Dorsolateral prefrontal cortex (tissue), 122 donors: ENCODE measurements at places on chromosomes 12 and 14.

DNA sequence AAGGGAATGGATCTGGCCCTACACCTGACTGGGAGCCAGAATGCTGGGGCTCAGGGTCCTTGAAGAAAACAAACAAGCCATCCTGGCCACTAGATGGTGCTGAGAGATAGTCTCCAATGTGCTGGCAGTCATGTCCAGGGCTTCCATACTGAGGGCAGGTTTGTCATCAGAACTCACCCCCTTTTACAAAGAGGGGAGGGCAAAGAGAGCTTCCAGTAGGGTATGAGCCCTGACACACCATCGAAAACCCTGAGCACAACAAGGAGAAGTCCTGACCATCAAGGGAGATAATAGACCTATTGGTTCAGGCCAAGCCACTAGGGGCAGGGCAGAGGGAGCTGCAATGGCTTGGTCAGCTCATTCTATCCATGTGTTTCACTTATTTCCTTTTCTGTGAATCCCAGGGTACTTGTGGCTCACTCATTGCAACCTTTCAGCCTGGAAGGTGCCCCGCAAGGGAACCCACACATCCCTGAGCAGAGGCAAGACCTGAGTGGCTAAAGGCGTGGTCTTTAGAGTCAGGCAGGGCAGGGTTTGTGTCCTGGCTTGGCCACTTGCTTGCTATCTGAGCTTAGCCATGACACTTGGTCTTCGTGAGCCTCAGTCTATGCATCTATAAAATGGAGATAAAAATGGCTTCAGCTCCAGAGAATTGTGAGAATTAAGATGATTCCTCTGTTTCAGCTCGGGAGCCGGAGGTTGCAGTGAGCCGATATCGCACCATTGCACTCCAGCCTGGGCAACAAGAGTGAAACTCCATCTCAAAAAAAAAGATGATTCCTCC is 6.2 kb upstream of the PLEKHH1 start:
- peak; percentile 53 for DNase-seq

DNA sequence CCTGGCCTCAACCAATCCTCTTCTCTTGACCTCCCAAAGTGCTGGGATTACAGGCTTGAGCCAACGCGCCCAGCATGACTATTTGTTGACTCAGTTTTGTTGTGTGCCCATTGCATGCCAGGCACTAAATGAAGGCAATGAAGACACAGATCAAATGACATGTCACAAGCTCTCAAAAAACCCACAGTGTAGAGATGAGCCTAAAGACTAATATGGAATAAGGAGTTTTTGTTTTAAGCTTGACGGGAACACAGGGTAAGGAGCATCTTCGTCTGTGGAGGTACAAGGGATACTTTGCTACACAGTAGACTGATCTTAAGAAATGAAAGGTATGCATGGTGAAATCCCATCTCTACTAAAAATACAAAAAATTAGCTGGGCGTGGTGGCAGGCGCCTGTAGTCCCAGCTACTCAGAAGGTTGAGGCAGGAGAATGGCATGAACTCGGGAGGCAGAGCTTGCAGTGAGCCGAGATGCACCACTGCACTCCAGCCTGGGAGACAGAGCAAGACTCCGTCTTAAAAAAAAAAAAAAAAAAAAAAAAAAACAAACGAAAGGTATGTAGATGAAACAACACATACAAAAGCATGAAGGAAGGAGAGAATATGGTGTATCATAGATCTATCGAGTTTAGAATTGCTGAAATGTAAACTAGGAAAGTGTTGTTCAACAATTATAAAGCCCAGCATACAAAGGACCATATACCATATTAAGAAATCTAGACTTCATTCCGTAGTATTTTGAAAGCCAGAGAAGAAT is 122.1 kb upstream of the PTPRB start:
- no peak for DNase-seq

DNA sequence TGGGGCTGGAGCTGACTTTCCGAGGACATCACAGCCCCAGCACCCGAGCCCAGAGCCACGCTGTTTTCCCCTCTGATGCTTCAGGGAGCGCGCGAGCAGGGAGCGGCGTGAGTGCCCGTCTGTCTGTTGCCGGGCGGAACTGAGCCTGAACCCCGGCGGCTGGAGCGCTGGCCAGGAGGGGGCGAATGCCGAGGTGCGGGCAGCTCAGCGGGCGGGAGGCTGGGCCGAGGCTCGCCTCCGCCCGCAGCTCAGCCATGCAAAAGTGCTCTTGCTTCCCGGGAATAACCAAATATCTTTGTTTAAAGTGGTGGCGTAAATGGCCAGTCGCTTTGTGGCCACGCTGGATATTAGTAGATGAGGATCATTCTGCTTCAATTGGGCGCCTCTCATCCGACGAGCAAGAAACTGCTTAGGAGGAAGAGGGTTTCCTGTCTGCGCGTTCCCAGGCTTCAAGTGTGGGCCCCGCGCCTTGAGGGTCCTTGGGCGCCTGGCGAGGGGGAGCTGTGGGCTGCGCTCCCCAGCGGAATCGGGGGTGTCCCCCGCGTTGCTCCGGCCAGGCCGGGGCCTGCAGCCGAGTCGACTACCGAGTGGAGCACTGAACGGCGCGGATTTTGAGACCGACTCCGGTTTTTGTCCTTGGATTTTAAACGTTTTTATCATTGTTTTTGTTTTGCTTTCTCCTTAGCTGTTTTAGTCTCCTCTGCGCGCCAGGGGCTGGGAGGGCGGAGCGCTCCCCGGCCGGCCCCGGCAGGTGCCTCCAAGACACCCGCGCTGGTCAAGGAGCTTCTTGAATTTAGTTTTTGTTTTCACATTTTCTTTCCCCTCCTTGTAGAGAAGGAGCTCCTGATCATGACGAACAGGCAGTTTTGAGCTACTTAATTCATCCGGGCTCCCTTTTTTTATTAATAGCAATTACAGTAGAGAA is 831 bp upstream of the NKX2-1 start:
- DNase-seq = no peak

DNA sequence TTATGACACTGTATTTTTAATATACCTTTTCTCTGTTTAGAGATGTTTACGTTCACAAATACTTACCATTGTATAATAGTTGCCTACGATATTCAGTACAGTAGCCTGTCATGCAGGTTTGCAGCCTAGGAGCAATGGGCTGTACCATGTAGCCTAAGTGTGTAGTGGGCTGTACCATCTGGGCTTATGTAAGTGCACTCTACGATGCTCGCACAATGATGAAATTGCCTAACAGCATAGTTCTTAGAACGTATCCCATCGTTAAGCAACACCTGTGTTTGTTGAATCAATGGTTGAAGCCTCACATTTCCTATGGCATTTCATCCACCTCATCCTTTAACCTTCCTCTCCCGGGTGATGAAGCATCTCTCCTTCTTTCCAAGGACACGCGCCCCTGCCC is 12.5 kb upstream of the EML1 start:
- no peak for DNase-seq

- DNase-seq = no peak
These were observed 51.5 kb upstream of the RASSF3 start for GRCh38 chr12:64558754-64559153.

GRCh38 chr12:50200552-50201273 is 33.5 kb upstream of the CERS5 start:
- no peak for DNase-seq

DNA sequence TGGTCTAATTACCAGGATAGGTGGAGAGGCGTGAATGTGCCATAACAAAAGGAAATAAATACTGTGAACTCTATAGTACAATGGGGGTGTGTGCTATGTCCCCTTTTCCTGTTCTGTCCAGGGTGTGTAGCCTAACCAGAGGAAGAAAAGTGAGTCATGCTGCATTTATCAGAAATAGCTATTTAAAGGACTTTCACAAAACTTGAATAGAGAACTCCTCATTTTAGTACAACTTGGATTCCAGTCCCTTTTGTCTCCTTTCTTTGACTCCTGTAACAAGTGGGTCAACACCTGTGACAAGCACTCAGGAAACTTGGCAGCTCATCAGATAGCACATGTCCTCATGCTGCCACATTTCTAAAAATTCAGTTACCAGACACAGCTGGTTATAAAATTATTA is 123.4 kb downstream of the CCDC91 start:
- no peak for DNase-seq

DNA sequence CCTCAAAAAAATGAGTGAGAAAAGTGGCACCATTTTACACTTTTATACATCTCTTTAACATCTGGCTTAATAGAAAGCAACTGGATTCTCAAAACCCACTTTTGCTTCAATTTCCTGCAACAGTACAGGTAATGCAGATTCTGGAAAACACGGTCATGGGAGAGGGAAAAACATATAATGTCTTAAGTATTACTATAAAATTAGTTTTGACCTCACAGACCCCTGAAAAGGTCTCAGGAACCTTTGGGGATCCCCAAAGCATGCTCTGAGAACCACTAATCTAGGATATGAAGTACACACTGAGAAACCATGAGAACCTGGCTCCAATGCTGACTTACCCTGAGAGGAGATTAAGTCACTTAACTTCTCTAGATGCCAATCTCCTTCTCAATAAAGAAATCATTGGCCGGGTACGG is 64.7 kb downstream of the PPP2R5E start:
- no peak for DNase-seq

DNA sequence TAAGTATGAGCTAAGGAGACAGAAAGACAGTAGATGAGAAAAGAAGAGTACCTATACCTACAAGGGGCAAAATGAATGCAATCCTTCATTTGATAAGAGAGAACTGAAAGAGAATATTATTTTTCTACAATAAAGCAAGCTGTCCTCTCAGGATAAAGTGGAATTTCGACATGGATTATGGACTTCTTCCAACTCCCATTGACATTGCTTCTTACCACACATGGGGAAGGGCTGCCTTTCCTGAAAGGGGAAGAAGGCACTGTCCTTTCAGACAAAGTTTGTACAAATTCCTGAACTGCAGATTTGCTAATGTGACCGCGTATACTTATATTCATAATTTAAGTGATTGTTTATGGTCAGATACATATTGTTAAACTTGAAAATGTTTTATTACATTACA is 4.3 kb upstream of the HEBP1 start:
- DNase-seq = no peak

DNA sequence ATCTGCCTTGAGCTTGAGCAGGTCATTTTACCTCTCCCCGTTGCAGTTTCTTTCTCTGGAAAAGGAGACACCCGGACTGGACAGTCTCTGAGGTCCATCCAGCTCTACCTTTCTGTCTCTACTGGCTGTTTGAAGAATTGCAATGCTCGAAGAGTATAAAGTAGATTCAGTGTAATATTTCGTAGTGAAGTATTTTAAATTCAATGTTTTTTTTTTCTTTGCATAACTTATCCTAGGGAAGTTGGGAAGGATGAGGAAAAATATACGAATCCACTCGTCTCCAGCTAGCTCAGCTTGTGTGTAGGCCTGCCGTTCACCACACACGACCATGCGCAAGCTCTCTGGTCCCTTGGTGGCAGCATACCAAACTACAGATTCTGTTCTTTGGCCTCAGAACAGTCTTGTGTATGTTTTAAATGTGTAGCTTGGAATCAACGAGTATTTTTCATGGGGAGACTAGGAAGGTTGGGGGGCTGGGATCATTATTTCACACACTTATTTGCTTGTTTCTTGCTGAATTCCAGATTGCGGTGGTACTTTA is 307.9 kb downstream of the CACNA1C start:
- no peak for DNase-seq

DNA sequence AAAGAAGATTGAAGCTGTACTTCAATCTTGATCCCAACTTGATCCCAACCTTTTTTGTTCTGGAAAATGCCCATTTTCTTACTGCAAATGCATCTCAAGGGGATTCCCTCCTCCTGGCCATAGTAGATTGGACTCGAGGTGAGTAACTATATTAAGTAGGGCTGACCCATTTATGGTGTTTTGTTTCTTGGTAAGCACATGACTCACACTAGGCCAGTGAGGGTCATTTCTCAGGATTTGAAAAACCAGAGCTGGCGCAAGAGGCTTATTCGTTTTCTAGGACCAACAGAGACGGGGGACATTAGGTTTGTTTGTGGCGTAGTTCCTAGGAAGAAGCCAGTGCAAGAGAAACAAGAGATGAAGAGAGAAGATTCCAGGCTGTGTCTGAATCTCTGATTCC is 51.4 kb downstream of the MRPL42 start:
- DNase-seq = no peak

DNA sequence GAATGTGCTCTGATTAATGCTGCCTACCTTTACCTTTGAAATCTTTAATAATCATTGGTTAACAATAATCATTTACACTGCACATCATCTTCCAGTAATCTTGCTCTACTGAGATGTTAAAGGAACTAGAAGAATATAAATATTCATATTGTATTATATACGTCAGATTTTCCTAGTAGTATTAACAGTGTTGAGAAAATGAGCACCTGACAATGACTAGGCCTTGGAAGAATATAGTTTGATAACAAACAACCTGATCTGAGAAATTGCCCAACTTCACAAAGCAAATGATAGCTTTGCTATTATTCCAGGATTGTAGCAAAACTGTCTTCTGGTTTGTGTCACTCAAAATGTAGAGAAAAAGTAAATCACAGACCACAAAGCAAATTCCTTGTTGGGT is 467.1 kb downstream of the NOVA1 start:
- no peak for DNase-seq

DNA sequence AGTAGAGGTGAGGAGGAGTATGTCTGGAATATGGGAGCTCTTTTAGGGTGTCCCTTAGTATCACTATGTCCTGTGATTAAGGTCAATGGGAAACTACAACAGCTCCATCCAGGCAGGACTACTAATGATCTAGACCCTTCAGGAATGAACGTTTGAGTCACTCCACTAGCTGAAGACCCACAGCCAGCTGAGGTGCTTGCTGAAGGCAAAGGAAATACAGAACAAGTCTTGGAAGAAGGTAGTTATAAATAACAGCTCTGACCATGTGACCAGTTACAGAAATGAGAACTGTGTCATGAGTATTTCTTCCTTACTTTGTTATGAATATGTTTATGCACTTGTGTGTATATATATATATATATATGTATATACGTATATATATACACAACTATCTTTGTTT is 40.5 kb upstream of the USP44 start:
- DNase-seq = no peak

DNA sequence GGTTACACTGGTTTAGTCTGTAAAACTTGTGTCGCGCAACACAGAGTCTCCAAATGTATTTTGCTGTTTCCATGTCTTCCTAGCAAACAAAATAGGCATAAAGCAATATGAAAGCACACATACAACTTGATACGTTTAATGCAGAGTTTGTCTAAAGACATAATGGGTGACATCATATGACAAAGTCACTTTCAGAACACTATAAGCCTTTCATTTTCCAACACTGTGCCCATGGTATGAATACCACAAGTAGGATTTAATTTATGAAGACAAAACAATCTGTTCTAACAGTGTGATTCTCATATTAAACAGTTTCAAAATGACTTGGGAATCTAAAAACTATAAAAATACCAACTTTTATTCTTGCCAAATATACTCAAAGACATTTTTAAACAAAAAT is 58.4 kb downstream of the PTPN21 start:
- DNase-seq = no peak

DNA sequence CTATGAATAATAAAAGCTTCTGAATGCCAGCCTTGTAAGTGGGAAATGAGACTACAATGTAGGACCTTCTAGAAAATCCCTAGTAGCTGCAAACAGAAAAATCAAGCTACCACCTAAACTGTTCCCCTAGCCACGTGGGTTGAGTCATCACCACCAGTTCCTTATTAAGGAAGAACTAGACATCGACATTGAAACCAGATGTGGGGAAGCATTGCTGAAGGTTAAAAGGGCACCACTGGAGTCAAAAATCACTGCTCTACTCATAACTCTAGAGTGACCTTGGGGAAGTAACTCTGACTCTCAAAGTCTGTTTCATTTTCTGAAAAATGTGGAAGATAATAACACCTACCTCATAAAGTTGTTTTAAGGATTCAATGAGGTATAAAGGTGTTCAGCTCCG is 9.4 kb upstream of the CNIH1 start:
- DNase-seq = no peak

- DNase-seq = no peak
These were observed 72.3 kb downstream of the NTS start for GRCh38 chr12:85946375-85946774.

- DNase-seq = no peak
These were observed 10.0 kb downstream of the ANKRD9 start for GRCh38 chr14:102499401-102500157.
